GM19239 (cell line): ENCODE measurements at places on chromosomes 11 and 22.

DNA sequence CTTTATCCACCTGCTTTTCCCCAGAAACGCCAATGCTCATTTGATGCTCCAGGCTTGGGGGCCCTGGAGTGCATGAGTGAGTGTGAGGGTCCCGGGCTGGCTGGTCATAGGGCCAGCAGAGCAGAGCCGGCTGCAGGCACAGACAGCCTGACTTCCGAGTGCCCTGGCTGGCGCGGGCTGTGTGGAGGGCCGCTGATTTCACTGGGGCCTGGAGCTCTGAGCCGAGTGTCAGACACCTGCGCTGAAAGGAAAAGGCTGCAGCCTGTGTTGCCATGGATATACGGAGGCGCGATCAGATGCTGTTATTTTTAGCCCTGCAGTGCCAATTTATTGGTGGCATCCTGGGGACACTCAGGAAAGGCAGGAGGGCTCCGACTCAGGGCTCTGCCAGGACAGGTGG lies 87.6 kb downstream of the ST3GAL4 start:
- no peak for DNase-seq

DNA sequence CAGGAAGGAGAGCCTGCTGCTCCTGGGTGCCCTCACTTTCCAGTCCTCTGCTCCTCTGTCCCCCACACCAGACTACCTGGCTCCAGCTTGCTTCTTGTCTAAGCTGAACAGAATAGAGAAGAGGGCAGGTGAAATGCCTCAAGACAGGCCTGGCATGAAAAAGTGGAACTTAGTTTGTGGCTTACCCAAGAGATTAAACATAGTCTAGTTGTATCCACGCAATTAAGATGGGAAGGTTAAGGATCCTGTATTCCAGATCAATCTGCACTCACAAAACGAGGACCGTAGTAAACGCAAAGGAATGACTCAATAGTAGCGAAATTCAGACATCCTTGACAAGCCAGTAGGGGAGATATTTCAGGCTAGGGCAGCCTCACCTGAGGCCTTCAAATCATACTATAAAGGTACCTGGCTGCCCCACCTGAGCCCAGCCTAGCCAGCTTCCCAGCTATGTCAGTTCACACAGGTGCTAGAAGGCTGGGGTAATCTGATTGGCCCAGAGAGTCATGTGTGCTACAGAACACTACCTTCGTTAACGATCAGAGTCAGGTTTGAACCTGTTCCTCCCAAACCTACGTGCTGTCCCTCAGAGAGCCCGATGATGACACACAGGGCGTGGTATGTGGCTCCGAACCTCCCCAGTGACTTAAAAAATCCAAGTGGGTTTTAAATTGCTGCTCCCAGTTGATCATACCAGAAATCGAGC lies 46.5 kb downstream of the AHNAK start:
- no peak for DNase-seq

DNA sequence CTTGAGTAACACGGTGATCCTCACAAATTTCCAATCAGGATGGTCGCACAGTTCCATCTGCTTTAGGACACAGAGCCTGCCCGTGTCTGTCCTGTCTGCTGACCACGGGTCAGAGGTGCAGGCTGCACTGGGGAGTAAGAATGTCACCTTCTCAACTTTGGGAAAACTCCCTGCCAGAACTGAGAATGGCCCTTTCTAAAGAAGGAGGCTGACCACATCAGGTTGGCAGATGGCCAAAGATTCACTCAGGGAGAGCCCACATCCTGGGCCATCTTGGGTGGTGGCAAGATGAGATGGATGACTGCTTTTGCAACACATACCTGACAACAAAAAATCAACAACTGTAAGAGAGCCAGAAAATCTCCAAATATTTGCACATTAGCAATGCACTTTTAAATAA lies 101.9 kb downstream of the IGLL1 start:
- DNase-seq = no peak

- no peak for DNase-seq
Measured at GRCh38 chr11:126359431-126360048, 4.1 kb downstream of the ST3GAL4 start.

GRCh38 chr11:82505379-82505778 lies 228.3 kb downstream of the FAM181B start:
- no peak for DNase-seq

DNA sequence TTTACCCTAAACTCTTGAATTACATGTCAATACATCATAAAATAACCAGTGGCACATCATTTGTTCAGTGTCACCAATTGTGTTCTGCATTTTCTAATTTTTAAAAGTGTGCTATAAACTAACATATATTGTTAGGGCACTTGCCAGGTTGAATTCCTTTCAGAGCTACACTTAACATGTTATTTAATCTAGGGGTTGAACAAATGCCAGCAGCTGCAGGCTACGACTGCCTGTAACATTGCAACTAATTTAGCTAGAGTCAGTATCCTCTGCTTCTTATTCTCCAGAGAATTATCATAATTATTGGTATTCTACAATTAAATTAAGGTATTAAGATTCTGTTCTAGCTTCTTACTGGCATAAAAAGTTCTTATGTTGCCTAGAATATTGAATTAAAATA lies 46.4 kb upstream of the ARHGAP42 start:
- DNase-seq = no peak

- no peak for DNase-seq
Measured at GRCh38 chr11:85589373-85589772, 37.8 kb downstream of the DLG2 start.

DNA sequence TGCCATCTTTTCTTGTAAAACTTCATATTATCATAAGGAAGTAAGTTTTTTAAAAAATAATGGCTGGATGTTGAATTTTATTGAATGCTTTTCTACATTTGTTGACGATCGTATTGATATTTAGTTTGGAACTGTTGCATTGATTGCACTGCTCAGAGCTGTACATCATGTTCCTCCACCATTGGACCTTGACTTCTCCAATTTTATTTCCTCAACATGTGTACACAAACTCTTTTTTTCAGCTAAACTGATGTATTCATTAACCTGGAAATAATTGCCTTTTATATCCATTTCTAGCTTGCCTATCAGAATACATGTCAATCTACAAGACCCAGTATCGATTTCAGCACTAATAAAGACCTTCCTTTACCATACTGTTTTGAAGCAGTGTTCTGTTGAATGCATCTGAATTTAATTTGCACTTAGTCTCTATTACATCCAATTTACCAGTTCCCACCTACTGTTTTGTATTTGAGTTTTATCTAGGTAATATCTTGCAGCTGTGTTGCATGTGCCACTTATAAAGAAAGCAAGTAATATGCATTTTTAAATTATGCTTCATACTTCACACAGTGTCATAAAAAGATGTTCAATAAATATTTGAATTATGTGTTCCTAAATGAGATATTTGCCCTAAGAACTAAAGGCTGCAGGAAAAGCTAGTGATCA lies 5.5 kb downstream of the CEP57 start:
- DNase-seq = no peak

DNA sequence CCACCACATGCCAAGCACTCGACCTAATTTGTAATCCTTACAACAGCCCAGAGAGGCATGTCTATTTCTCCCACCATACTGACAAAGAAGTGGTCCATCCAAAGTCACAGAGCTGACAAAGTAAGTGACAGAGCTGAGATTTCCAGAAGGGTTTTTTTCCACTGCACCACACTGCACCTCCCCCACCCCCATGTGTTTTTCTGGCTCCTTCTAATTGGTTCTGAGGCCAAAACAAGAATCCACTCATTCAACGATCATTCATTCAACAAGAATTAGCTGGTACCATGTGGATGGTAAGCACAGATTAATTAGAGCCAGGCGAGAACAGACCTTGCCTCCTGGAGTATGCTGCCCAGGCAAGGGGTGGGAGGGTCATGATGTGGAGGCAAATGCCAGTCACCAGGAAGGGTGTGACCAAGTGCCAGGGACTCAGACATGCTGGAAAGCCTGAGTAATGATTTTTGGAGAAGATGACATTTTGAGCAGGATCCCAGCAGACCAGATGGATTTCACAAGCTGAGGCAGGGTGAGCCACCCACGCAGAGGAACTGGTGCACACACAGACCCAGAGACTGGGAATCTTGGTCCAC lies 14.9 kb upstream of the PRG2 start:
- no peak for DNase-seq

DNA sequence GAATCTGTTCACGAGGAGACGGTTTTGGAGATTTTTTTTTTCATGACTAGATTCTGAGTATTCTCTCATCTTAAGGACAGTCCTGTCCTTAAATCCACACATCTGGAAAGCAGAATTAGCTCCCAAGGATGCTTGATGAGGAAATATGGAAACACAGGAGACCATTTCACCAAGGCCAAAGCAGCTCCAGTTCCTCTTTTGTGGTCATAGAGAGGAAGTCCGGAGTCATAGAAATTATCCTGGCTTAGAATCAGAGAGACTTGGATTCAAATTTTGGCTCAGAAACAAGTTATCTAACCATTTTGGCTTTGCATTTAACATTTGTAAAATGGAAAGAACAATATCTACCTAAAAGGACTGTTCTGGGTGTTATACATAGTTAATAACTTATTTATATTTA lies 7.3 kb upstream of the TEAD1 start:
- DNase-seq = no peak

GRCh38 chr11:98679673-98680072 lies 341.1 kb upstream of the CNTN5 start:
- DNase-seq = no peak

DNA sequence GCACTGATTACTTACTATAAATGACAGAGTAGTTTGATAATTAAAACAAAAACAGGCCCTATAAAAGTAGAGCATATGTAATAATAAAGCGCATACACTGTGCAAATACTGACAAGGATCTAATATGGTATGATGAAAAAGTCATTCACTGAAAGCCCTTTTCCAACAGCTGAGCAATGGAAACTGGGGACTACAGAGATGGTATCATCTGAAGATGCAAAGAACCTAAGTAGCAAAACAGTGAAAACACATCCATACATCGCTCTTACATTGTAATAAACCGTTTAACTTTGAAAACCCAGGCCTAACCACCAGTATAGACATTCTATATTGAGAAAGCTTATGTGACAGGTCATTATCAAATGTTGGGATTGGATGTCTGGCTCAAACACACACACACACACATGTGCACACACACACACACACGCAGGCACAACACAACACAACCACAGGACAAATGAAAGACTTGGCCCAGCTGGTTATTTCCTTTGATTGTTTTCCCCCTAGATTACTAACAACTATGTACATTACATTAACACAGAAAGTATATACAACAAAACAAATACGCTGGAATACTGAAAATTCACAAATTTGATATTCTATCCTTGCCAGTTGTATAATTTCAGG lies 119.5 kb downstream of the APOL5 start:
- no peak for DNase-seq

- DNase-seq = no peak
Measured at GRCh38 chr11:122030286-122030685, 85.7 kb downstream of the BLID start.

GRCh38 chr22:36860821-36861659 lies at the start of gene NCF4:
Gene NCF4, plus strand, starts transcription at chr22:36861006. Its CDS starts 166 bp downstream, at chr22:36861172.
- peak; percentile 78 for DNase-seq

- no peak for DNase-seq
Measured at GRCh38 chr22:37661160-37661924, 2.8 kb downstream of the PDXP start.

- no peak for DNase-seq
Measured at GRCh38 chr11:2459796-2460531, 15.2 kb downstream of the KCNQ1 start.

DNA sequence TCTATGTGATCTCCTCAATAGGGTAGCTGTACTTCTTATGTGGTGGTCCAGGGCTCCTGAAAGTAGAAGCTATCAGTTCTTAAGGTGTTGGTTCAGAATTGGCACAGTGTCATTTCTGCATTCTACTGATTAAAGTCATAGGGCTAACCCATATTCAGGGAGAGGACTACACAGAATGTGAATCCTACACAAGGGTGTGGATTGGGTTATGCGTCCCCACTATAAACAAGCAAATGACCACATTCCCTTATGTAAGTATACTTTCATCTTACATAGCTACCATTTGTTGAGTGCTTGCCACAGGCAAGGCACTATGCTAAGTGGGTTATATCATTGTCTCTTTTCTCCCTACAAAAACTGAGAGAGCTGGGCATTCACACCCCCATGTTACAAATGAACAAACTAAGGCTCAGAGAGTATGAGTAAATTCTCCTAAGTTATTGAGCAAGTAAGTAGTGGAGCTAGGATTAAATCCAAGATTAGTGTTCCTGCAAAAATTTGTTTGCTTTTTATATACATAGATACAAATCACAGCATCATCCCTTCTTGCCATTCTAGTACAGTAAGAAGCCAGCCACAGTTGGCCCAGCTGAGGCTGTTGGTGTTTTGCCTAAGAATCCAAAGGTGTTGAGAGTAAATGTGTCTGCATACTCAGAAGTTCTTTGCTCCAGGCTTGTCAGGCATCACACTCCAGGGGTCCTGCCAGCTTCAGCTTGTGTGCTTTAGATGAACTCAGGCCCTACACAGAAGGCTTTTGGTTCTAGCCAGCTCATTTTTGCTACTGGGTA lies 157.8 kb downstream of the KIF18A start:
- no peak for DNase-seq

DNA sequence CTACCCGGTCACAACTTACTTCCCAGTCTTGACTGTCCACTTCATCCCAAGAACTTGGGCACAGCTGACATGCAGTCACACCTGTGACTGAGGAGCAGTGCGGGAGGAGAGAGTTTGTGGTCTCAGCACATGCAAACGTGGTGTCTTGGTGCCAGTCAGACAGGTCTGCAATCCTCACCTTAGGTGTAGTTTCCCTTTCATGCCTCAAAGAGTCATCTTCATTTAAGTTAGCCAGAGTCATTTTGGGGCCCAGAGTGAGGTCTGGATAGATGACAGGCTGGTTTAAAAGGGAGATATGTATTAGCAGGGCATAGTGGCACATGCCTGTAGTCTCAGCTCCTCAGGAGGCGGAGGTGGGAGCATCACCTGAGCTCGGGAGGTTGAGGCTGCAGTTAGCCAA lies 108.5 kb upstream of the SORL1-AS1 start:
- DNase-seq = no peak

GRCh38 chr11:122154994-122155393 lies 39.0 kb upstream of the BLID start:
- no peak for DNase-seq

GRCh38 chr11:44936951-44937543 lies 13.6 kb downstream of the TP53I11 start:
- DNase-seq = no peak

GRCh38 chr22:35563211-35563610 lies 22.6 kb downstream of the RASD2 start:
- DNase-seq = no peak

DNA sequence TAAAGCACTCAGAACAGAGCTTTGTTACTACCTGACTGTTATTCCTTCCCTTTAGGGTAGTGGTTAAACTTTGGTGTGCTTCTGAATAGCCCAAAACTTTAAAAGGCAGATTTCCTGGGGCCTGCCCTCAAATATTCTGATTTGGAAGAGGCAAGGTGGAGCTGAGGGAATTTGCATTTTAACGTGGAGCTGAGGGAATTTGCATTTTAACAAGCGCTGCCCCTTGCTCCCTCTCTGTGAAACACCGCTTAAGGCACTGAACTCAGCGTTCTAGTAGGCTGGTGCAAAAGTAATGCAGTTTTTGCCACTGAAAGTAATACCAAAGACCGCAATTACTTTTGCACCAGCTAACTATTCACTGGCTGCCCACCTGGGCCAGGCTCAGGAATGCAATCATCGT lies 35.0 kb downstream of the TPST2 start:
- DNase-seq = no peak
